ENCODE measurements at places on chromosomes 11 and 22.

GRCh38 chr22:29300807-29301601 lies 5.4 kb upstream of the GAS2L1 start:
- DNase-seq: no peak

DNA sequence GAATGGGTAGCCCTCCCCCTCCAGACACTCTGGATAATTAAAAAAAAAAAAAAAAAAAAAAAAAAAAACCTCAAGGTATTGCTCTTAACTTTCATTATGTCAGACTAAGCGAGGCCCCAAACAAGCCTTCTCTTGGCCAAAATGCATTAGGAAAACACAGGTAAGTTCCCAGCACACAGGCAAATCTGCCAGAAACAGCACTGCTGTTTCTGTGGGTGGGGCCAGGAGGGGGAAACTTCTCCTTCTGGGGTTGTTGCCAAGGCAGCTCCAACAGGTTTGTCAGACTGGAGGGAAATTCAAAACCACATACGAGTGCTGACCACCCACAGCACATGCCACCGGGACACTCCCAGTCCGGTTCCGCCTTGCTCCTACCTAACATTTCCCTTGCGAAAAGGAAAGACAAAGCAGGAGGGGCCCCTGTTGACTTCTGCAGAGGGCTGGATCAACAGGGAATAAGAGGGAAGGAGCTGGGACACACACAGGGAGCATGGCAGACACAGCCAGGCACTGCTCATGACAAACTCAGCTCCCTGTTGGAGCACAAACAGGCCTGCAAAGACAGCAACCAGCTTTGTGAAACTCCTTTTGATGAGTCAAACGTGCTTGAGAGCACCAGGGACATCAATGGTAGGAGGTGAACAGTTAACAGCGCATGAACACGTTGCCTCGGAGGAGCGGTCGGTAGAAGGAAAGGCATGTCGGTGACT lies 55.0 kb downstream of the MYH9 start:
- DNase-seq: peak; percentile 89

- no peak for DNase-seq
Observed at GRCh38 chr11:1771273-1771672, 7.5 kb upstream of the CTSD start.

- DNase-seq: no peak
Observed at GRCh38 chr11:26985943-26986342, 8.0 kb upstream of the FIBIN start.

GRCh38 chr11:11230802-11231562 lies 122.1 kb downstream of the CSNK2A3 start:
- DNase-seq: no peak

GRCh38 chr11:79055856-79056631 lies 384.8 kb downstream of the TENM4 start:
- no peak for DNase-seq

- DNase-seq: no peak
Observed at GRCh38 chr11:118522571-118523072, 4.7 kb upstream of the TTC36 start.

DNA sequence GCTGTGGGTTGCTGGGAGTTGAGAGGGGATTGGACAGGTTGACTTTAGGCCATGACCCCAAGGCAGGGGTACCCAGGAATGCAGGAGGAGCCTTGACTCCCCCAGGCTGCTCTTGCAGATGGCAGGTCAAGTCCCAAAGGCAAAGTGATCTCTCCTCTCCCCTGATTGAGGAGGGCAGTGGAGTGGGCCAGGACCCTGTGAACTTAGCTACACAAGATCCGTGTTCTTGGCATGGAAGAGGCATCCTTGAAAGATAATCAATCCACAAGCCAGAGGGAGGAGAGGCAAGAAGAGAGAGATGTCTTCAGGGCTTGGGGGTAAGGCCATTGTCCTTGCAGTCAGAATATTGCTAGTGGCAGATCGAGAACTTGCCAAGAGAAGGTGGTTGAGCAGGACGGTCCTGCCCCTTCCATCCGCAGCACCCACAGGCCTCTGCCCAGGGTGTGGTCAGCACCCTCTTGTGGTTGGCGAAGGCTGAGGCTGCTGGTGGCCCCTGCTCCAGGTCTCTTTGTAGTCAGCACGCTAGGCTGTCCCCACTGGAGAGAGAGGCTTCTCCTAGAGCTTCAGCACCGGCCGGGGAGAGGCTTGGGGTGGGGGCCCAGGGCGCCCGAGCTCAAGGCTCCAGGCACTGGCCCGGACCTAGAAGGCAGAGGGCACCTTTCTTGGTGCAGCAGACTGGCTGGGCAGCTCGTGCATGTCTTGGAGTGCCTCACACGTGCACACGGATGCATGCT lies 45.4 kb downstream of the KCNC1 start:
- no peak for DNase-seq

DNA sequence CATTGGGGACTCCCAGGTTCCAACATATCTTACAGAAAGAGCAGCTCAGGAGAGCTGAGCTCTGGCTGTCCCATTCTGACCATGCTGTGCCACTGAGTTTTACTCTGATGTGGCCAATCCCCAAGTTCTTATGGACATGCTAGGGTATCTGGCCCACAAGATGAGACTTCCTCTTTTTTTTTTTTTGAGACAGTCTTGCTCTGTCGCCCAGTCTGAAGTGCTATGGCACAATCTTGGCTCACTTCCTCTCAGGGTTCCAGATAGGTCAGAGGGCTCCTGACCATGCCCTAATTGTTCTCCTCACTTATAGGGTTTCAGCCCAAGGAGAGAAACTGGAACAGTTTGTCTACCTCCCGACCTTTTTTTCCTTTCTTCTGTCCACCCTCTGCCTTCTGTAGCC lies 152.3 kb upstream of the CCDC90B start:
- DNase-seq: no peak

DNA sequence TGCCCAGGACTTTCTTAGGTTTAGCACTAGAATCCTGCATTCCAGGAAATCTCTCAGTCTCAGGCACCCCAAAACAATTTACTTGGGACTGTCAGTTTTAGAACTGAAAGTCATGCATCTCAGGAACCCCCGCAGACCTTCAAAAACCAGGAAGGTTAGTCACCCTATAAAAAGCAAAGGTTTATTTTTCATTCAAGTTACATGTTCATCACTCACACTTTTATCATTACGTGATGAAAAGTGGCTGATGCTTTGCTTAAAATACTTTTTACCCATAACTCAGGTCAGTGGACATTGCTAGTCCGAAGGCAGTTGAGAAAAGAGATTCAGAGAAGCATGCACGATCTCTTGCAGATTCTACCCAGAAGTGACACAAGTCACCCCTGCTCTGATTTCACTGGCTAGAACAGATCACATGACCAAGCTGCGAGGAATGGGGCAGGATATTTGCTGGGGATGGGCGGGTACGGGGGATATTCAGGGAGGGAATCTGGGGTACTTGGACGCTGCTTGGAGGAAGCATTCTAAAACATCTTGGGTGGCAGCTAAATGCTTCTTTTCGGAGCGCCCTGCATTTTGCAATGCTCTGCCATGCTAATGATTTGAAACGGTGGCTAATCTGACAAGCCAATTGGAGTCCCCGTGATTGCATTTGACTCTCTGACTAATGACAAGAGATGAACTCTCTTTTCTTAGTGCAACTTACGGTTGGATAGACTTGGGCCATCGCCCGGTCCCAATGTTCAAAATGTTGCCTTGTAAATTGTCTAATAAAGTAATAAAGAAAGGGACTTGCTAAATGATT lies 110.2 kb downstream of the MIAT start:
- no peak for DNase-seq

- DNase-seq: no peak
Observed at GRCh38 chr11:57585301-57585700, 12.2 kb upstream of the SERPING1 start.

- no peak for DNase-seq
Observed at GRCh38 chr22:38440747-38441350, 14.2 kb downstream of the KCNJ4 start.

DNA sequence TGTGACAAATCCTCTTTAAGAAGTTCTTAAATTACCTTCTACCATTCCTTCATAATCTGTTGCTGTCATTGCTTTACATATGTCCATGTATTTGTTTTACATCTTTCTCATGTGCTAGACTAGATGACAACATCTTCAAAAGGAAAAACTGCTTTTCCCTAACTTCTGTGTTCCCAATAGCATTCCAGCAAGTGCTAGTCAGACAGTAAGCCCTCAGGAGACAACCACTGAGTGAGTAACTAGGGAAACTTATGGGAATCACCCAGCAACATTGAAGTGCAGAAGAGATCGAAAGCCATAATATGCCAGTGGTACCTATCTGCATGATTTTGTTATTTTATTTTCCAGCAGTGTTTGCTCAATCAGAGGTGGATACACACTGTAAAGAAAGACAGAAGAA lies 889.7 kb upstream of the API5 start:
- no peak for DNase-seq

DNA sequence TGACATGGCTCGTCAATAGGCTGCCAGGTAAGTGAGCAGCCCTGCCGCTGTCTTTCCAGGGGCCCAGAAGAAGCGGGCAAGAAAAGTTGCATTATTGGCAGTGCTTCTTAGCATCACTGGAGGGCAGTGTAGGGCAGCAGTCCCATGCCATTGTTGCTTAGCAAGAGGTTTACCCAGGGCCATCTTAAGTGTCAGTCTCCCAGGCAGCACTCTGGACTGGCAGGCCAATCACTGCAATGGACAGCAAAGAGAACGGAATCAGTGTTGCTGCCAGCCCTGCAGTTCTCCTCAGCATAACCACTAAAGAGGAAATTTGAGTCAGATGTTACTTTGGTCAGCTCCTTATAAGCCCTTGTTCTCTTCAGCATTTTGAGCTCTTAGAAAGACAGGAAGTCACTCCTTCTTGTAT lies 13.4 kb upstream of the GRK2 start:
- DNase-seq: no peak

GRCh38 chr11:117668321-117668751 lies 128.7 kb downstream of the DSCAML1 start:
- DNase-seq: no peak

DNA sequence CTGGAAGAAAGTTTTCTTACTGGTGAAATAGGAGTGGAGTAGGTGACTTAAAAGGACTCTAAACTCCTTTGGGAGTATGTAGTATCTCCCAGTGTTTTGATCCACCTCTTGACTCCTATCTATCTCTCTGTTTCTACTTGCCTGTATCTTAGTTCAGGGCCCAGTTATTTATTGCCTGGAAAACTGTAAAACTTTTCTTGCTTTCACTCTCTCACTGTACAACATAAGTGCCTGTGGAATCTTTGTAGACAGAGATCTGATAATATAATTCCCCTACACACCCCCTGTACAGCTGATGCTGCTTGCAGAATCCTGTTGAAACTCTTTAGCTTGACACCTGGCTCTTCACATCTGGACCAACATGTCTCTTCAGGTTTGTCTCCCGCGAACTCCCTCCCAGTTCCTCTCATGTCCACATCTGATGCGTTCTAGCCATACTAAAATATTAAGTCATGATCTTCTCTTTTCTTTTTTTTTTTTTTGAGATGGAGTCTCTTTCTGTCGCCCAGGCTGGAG lies 26.5 kb upstream of the SESN3 start:
- DNase-seq: no peak

DNA sequence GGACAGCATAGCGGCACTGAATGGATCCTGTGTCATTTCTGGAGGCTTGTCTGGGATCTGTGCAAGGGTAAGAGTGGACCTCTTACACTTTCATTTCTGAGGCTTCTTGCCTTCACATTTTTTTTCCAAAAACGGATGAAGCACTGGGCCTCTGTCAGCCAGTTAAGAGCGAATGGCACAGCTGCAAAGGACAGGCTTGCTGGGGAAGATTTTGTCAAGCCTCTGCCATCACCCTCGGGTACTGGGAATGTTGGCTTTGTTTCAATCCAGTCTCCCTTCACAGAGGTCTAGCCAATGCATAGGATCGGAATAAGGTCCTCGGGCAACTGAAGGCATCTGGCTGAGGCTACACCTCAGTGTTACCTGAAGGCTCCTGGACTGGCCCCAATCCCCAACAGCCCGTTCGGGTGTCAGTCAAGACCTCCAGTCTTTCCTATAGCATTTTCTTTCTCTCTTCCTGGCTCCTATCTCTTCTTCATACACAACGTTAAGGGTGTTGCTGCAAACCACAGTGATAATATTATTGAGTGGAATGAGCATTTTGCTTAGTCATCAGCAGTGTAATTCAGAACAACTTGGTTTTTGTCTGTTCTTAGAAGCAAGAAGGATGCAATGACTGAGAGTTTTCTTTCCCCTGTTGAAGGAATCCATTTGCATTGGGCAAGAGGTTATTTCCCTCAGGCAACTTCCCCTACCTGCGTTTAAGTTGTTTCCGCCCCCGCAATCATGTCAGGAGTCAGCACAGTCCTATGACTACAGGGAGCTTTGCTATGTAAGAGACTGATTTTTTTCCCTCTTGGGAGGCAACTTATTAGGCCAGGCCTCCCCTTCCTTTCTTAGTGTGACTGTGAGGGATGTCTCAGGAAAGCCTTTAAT lies 22.8 kb downstream of the NPAT start:
- peak; percentile 81 for DNase-seq

- no peak for DNase-seq
Observed at GRCh38 chr22:20550057-20550817, 42.8 kb downstream of the MED15 start.

- DNase-seq: no peak
Observed at GRCh38 chr11:85795712-85796487, 15.0 kb downstream of the SYTL2 start.

All from epithelial cell of prostate (primary cell).